ENCODE measurements at places on chromosomes 3 and 15.
A peak's percentile ranks its signal among the peaks of the same experiment; 100 is the strongest.

GRCh38 chr3:46748170-46748569, 30.5 kb upstream of the PRSS50 start:
- no peak for DNase-seq

DNA sequence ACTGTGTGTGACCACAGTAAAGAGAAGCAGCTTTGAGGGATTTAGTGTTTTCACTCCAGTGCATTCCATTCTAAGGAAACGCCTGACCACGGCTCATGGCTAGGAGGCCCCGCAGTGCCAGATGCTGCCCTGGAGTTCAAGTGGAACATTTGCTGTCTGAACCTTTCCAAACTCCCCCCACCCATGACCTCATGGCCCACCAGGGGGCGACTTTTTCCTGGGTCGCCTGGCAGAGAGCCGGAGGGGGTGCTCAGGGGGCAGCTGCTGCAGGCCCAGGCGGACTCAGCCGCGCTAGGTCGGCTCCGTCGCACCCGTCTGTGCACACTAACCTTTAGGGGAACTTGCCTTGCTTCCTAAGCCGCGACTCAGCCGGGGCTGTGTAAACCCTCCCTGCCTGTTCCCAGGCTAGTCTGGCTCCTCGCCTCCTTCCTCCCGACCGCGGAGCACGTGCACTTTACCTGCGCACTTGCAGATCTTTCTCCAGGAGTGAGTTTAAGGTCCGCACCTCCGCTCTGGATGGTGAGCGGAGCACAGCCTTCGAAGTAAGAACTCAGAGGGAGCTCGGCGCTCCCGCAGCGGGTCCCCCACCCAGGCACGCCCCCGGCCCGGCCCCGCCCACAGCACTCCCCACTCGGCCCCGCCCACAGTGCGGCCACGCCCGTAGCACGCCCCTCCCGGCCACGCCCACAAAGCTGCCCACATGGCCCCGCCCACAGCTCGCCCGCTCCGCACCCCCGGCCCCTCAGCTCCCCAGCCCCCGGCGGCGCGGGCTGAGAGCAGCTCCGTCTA, at the start of gene OCA2:
Gene OCA2 (minus strand): TSS at position 550 of the 789 bp plus-strand sequence. CDS start 17,441 bp downstream, outside the sequence.
- peak; percentile 52 for DNase-seq

DNA sequence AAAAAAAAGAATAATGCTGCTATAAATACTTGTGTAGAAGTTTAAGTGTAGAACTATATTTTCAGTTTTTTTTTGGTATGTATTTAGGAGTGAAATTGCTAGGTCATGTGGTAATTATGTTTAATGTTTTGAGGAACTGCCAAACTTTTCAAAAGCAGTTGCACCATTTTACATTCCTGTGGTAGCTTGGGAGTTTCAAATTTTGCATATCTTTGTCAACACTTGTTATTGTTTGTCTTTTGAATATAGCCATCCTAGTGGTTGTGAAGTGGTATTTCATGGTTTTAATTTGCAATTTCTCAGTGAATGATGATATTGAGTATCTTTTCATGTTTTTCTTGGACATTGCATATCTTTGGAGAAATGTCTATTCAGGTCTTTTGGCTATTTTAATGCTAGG, 30.4 kb downstream of the SKIL start:
- DNase-seq = no peak

- no peak for DNase-seq
Observed at GRCh38 chr3:129586746-129587430, 19.6 kb downstream of the PLXND1 start.

DNA sequence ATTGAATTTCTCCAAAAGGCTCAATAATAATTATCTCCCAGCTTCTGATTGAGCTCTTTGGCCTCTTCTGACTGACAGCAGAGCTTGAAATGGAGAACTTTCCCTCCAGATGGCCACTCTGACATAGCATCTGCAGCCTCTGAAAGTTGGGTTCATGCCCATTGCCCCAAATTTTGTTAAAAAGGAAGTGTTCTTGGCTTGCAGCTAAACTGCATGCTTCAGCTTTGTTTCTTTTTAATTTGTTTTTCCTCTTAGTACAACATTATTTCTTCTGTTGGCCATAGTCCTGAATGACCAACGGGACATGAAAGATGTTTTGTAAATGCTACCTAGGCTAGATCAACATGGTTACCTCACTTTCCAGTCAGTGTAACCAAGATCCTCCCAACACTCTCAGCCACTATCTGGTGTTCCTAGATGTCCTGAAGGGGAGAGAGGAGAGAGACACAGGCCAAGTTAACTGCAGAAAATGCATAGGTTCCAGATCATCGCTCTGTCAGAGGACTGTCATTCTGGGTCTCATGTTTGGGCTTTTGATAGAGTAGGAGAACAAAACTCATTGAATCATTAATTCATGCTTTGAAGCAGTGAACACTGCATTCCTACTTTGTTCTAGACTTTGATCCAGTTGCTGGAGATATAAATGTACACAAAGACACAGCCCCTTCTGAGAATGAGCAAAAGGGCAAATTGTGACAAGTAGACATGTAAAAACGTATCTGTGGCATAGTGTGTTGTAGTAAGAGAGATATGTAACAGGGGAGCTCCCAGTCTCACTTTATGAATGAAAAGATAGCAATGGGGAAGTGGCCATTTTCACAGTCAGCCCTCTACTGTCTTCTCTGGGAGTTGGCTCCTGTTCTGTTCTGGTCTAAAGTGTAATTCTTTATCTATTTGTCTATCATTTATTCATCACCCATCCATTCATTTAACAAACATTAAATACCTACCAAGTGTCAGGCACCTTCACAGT, 156.2 kb downstream of the ZNF621 start:
- no peak for DNase-seq

GRCh38 chr3:31234145-31234544, 298.6 kb upstream of the STT3B start:
- no peak for DNase-seq
